Dermis blood vessel endothelial cell (primary cell): ENCODE measurements at places on chromosomes 3 and 15. TPM values are rescaled to one million over a fixed set of nuclear protein-coding genes. Genes with fewer than 3 reads are reported as not detected.

The CACNA2D2 gene
- not detected in 2 replicates for total RNA-seq

The HIGD2B gene
- not detected in 2 replicates for total RNA-seq

The CHST13 gene
- 0.14 TPM in 1 of 2 replicates, not detected in the other for total RNA-seq

DNA sequence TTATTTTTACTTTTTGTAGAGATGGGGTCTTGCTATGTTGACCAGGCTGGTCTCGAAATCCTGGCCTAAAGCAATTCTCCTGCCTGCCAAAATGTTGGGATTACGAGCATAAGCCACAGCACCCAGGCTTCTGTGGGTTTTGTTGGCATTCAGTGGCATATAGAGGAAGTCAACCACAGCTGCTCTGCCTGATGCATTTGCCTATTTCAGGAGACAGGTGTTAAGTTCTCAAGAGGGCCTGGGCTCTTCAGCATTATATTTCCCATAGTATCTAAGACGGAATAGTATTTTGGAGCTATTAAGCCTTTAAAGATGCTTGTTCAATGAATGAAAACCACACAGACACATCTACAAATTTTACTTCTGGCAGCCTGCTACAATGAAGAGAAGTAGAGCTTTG is 73.5 kb upstream of the CSPG5 start:
- no peak for DNase-seq

- no peak for DNase-seq
These were observed 90.3 kb downstream of the PLCL2 start for GRCh38 chr3:16975083-16975482.
